NCI-H2081 (cell line): ENCODE measurements at places on chromosomes 4 and X.
A peak's percentile ranks its signal among the peaks of the same experiment; 100 is the strongest.

- peak; percentile 92 for DNase-seq
Measured at GRCh38 chr4:20395160-20395773, 143.6 kb downstream of the SLIT2 start.

- DNase-seq = no peak
Measured at GRCh38 chr4:25123236-25123635, 37.0 kb downstream of the SEPSECS start.

GRCh38 chrX:154525606-154526490 is 9.8 kb upstream of the FAM3A start:
- no peak for DNase-seq

GRCh38 chrX:103941201-103941975 is 21.0 kb upstream of the TMSB15B start:
- DNase-seq = peak; percentile 30

DNA sequence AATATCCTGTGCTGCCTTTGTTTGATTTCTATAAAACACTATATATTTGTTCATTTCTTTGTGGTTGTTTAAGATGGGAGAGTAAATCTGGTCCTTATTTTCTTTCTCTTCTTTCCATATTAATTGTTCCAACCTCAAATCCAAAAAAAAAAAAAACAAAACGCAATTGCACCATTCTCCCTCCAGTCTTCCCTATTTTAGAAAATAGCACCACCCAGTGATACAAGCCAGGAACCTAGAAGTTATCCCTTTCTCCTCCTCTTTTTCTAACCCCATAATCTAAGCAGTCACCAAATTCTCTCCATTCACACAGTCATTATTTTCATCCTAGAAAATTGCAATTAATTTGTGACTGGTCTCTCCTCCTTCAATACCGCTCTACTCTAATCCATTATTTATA is 107.8 kb downstream of the GABRA3 start:
- no peak for DNase-seq

GRCh38 chr4:136831553-136831952 is 700.7 kb downstream of the PCDH18 start:
- DNase-seq = no peak

- DNase-seq = no peak
Measured at GRCh38 chrX:151538190-151539122, 25.0 kb upstream of the PASD1 start.

DNA sequence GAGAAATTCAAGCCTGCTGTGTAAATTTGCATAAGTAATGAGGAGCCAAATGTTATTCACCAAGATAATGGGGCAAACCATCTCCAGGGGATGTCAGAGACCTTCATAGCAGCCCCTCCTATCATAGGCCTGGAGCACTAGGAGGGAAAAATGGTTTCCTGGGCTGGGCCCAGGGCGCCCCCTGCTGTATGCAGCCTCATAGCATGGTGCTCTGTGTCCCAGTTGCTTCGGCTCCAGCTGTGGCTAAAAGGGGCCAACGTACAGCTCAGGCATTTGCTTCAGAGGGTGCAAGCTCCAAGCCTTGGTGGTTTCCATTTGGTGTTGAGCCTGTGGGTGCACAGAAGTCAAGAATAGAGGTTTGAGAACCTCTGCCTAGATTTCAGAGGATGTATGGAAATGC is 859.3 kb downstream of the RPA4 start:
- DNase-seq = no peak

DNA sequence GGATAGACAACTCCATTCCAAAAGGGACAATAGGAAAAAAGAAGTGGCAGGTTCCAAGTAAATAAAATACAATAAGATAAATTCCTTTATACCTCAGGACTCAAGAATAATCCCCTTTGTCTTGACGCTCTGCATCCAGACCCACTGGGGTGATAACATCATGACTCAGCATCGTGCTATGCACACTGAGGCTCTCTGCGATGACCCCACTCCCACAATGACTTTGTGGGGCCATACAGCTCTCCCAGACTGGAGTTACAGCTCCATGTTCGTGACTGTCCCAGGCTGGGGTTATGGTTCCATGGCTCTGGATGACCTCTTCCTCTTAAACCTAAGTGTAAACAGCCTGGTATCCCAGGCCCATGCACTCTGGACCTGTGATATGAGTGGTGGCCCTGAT is 254.5 kb upstream of the ADGRL3 start:
- DNase-seq = no peak

GRCh38 chr4:133995243-133995960 is 206.2 kb downstream of the PABPC4L start:
- no peak for DNase-seq

DNA sequence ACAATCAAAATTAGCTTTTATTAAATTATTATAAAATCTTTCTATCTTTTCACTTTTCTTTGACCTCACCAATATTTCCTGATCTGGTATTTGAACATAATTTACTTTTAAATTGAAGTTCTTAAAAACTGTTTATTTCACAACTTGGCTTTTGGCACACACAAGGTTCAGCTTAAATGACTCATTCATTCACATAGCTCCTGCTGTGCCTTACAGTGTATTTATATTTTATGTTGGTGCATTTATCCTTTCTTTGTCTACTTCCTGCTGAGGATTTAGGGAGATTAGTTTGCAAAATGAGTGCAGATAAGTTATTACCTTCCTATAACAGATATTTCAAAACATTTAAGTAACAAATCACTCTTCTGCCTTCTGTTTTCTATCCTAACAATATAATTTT is 430.6 kb downstream of the DTHD1 start:
- peak; percentile 81 for DNase-seq

DNA sequence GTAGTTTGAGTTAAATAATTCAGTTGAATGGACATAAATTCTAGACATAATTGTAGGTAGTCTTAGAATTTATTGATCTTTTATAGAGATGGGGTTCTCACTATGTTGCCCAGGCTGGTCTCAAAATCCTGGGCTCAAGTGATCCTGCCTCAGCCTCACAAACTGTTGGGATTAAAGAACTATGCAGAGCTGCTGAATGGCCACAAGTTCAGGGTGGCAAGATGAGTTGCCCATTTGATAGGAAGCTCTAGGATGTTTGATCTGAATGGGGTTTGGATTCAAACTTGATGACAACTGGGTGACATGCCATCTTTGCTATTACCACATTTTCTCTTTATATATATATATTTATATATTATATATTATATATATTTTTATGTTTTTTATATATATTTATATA is 3.6 kb downstream of the RPL36A start:
- no peak for DNase-seq

DNA sequence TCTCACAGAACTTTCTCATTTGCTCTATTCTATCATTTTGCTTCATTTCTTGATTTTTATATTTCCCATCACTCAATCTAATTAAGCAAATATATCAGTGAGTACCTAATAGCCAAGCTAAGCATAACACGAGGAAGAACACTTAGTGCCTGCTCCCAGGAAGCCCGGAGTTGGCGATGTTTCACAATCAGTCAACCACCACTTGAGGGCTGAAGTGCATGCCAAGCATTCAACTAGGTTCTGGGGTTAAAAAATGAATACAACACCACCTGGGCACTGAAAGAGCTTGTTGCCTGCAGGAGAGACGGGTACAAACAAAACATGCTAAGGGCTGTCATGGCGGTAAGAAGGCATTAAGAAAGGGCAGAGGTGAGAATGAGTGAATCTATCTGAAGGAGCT is 47.5 kb downstream of the UCHL1 start:
- no peak for DNase-seq

DNA sequence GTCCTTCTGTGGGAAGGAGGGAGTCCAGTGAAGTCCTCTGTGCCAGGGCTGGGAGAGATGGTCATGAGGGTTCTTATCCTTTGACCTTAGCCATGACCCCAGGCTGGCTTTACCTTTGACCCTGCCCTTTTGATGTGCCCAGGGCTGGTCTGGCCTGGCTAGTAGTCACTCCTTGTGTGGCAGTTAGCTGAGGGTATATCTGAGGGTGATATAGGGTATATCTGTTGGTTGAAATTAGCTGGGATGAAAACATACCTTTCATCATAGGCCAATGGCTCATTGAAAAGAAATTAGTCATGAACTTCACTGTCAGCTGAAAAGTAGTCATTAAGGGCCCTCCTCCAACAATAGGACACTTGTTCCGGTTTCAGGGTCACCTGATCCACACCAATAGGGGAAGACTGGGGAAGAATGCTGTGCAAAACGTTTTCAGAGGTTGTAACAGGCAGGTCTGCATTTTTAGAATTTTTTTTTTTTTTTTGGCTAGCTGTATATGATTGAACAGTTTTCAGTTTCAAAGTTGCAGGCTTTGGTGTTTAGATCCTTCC is 74.6 kb upstream of the STOX2 start:
- no peak for DNase-seq

GRCh38 chrX:148424570-148424969 is 75.8 kb upstream of the AFF2 start:
- DNase-seq = no peak

- no peak for DNase-seq
Measured at GRCh38 chr4:107718351-107718965, 1.6 kb downstream of the PAPSS1 start.

DNA sequence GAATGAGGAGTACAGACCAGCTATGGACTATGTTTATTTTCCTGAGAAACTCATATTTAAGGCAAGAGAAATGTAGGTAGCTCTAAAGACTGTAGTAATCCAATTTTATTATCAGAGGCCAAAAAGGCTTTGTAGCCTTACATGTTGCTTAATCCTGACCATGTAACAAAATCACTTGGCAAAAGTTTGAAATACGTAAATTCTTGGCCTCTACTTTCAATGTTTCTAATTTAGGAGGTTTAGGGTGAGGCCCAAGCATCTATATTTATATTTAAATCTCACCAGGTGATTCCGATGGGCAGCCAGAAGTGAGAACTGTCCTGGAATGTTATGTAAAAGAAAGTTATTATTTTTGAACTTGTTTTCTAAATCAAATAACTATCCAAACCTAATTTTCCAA is 289.7 kb downstream of the IL1RAPL1 start:
- DNase-seq = no peak

GRCh38 chrX:20372533-20372932 is 105.8 kb upstream of the RPS6KA3 start:
- DNase-seq = no peak

DNA sequence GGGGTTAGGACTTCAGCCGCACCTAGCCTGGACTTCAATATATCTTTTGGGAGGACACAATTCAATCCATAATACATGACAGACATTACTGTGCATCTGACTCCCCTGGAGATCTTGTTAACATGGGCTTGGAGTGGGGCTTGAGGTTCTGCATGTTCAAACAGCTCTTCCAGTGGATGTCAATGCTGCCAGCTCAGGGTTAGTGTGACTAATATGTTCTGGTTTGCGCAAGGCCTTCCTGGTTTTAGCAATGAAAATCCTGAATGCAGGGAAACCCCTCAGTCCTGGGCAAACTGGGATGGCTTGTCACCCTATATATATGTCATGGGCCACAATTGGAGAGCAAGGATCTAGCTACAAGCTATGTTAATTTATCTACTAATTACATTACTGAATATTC is 2.7 kb upstream of the TSPAN7 start:
- no peak for DNase-seq

DNA sequence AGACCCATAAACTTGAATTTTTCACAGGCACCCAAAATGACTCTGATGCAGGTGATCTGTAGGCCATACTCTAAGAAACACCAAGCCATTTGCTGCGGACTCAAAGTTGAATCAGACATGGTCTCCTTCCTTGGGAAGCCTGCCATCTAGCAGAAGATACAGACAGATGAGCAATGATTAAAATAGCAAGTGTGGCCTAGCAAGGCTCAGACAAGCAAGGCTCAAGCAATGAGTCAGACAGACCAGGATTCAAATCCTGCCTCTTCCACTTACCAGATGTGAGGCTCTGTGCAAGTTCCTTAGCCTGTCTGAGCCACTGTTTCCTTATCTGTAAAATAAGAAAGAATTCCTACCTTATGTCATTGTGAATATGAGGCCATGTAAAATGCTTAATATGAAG is 2.3 kb downstream of the CCDC149 start:
- DNase-seq = no peak
